ENCODE measurements at places on chromosomes 7 and 10. TPM values are rescaled to one million over a fixed set of nuclear protein-coding genes. Genes with fewer than 3 reads are reported as not detected.

NEUROD6 gene
- total RNA-seq = not detected

SLC26A5 gene
- total RNA-seq = not detected

DNA sequence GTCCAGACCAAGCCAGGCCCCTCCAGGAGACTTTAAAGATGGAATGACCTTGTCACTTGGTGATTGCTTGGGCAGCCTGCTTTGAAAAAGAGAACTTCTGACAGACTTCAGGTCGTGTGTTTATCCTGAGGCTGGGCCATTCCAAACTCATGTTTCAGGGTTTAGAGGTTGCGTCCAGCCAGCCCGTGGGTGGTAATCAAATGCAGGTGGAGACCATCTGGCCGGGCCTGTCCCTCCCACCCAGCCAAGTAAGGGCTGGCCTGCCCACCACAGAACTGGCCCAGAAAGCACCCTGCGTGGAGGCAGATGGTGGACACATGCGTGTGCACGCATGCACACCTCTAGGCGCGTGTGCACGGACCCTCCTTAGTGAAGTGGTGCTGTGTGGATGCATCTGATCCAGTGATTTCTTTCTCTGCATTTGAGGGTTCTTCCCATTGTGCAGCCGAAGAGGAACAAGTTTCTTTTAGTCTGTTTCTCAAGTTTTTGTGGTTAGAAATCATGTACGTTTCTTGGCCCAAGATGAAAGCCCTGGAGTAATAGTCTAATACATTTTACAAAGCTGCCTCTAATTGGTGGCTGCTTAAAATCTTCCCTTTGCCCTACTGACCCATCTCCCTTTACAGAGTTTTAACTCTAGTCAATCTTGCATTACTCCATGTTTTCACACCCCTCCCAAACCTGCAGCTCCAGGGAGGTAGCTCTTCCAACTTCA, 43.0 kb downstream of the SUFU start:
- no peak for DNase-seq

GRCh38 chr7:79055722-79056415, 397.6 kb downstream of the MAGI2 start:
- DNase-seq = no peak

DNA sequence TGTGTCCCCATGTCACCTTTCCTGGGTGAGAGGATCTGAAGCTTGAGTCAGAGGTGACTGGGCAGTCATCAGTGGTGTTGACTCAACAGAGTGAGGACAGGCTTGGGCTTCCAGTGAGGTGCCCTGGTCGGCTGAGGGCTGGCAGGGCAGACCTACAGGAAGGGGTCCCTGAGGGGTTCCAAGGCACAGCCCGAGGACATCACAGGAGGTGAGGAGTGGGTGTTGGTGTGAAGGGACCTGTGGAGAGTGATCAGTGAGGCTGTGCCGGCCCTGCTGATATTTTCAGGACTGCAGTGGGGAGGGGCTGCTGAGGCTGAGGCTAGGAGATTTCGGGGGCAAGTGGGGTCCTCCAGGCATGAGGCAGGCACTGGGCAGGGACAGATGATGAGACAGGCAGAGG, 545.5 kb downstream of the TCERG1L start:
- DNase-seq = no peak

GRCh38 chr7:87926581-87927461, 7.2 kb upstream of the ADAM22 start:
- DNase-seq = peak; percentile 66
